Myocyte (in vitro differentiated cells): ENCODE measurements at places on chromosomes 4 and X.

GRCh38 chrX:116204932-116205331 lies 34.4 kb downstream of the AGTR2 start:
- DNase-seq, result no peak

DNA sequence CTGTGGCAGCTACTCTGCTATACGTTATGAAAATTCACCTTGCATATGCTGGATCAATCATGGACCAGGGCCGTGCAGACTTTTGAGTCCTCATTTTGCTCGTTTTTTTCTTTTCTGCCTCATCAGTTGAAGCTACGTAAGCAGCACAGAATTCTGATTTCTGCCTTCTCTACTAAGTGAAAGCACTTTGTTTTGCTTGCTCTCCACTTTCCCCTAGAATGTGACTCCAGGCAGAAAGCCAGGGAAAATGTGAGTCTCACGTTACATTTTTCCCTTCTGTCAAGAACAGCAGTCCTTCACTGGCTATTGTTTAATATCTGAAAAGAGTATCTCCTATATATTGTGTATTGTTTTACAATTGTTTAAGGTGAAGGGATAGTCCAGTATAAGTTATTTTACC lies 1840.1 kb downstream of the PCDH7 start:
- DNase-seq, result peak; percentile 3

GRCh38 chrX:69627744-69628143 lies 11.8 kb downstream of the EDA start:
- no peak for DNase-seq

- DNase-seq, result no peak
These were observed 8.9 kb upstream of the HAND2 start for GRCh38 chr4:173538909-173539445.

GRCh38 chrX:88584283-88584682 lies 162.7 kb upstream of the CPXCR1 start:
- DNase-seq, result no peak
